Peyer's patch (tissue), 4 donors: ENCODE measurements at places on chromosomes 2 and 18. TPM values are rescaled to one million over a fixed set of nuclear protein-coding genes. Genes with fewer than 3 reads are reported as not detected.

NEB gene
- total RNA-seq, result 4.2 TPM

DNA sequence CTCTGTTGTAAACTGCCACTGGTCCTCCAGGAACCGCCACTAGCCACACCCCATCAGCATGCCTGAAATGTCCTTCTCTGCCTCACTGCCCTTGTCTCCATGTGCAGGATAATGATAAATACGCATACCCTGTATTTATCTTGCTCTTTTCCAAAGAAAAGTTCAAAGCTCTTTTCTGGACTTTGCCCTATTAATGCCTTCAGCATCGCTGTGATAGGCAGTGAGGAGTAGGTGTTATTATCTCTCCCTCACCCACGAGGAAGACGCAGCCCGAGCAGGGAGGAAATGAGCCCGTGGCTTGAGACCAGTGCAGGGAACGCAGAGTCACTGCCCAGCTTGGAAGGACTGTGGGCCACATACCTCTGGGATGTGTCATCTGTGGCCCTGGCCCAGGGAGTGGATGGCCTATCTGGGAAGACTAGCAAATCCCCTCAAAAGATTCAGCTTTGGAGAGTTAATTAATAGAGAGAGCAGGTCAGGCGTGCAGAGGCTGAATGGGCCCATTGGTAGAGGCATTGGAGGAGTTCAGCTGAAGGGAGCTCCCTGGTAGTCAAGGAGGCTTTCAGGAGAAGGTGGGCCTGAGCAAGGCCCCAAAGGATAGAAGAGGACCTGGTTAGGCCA lies 39.5 kb upstream of the MCFD2 start:
- no peaks in the 10 kb centered on the region for H3K4me1 ChIP-seq
- H3K36me3 ChIP-seq, result peaks cover 81% of the 10 kb centered on the region
- H3K27ac ChIP-seq, result peak overlapping the region; percentile 42
- no peak overlapping the region for H3K4me3 ChIP-seq
- H3K27me3 ChIP-seq, result no peaks in the 10 kb centered on the region

GRCh38 chr2:240511351-240512108 lies 46.3 kb downstream of the ANKMY1 start:
- no peak for DNase-seq
- no peaks in the 10 kb centered on the region for H3K27me3 ChIP-seq
- no peaks in the 10 kb centered on the region for H3K4me1 ChIP-seq

DNA sequence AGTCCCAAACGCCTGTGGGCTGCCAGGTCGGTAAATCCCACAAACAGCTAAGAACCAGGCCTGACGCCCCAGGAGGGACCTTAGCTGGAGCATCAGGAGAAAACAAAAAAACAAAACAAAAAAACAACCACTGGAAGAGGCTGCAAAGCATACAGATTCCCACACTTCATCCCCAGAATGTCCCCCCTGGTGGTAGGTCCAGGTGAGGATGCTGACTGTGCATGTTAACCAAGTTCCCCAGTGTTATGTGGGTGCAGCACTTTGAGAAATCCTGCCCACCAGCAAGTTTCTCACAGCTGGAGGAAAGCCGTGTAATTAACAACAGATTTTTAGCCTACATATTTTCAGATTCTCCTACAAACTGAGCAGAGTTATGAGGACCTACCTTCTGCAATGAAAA lies 15.1 kb downstream of the ST3GAL5 start:
- no peak overlapping the region for H3K27ac ChIP-seq
- no peaks in the 10 kb centered on the region for H3K4me1 ChIP-seq
- no peak overlapping the region for H3K4me3 ChIP-seq
- no peaks in the 10 kb centered on the region for H3K27me3 ChIP-seq
- no peak for DNase-seq
- H3K36me3 ChIP-seq, result no peaks in the 10 kb centered on the region

SLC5A7 gene
- total RNA-seq, result not detected

GIGYF2 gene
- 84.4 TPM for total RNA-seq

DNA sequence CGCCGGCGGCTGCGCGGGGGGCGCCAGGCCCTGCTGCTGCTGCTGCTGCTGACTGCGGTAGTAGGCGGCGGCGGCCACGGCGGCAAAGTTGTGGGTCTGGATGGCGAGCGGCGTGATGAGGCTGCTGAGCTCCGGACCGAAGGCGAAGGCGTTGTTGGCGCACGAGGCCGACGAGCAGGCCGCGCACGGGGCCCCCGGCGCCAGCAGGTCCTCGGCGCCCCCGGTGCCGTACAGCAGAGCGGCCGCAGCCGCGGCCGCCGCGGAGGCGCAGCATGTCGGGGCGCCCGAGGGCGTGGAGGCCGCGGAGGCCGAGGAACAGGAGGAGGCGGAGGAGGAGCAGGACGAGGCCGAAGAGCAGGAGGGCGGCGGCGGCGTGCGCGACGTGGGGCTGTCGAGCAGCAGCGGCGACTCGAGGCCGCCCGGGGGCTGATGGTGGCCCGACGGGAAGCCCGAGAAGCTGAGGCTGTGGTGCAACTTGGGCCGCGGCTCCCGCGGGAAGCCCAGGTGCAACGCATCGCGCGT lies 1.8 kb downstream of the ZFP36L2 start:
- H3K27ac ChIP-seq, result peak overlapping the region; percentile 100
- peak overlapping the region; percentile 95 for H3K4me3 ChIP-seq
- no peak for DNase-seq
- peaks cover 4% of the 10 kb centered on the region for H3K36me3 ChIP-seq
- H3K4me1 ChIP-seq, result peaks cover 6% of the 10 kb centered on the region
- no peaks in the 10 kb centered on the region for H3K27me3 ChIP-seq

CCDC68 gene
- 78.2 TPM for total RNA-seq

- H3K27ac ChIP-seq, result no peak overlapping the region
- DNase-seq, result no peak
- H3K36me3 ChIP-seq, result no peaks in the 10 kb centered on the region
- H3K4me1 ChIP-seq, result no peaks in the 10 kb centered on the region
- H3K27me3 ChIP-seq, result no peaks in the 10 kb centered on the region
- H3K4me3 ChIP-seq, result no peak overlapping the region
Measured at GRCh38 chr2:241935314-241935713, 65.8 kb downstream of the RTP5 start.

DNA sequence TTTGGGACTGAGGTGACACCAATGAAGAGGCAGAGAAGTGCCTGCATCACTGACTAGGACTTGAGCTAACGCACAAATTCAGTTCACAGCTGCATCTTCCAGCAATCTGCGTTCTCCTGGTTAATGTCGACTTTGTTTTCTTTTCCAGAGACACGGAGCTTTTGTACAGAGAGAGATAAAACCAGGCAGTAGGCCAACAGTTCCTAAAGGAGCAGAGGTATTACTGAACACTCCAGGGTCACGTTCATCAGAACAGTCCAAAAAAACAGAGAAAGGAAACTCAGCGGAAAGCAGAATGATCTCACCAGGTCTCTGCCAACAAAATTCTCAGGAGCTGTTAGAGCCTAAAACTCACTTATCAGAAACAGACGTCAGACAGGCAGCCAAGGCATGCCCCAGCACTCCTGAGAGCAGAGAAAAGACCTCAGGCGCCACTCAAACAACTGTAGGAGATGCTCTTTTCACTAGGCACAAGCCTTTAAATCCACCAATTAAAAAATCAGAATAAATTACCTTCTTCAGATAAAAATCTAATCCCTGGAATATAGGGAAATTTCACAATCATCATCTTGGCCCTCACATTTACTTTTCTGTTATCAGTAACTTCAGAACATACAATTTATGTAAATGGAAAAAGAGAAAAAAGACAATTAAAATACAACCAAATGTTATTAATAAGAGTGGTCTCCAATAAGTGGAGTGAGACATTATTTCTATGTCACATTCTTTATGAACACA lies 95.9 kb upstream of the SPTBN1 start:
- no peaks in the 10 kb centered on the region for H3K27me3 ChIP-seq
- no peaks in the 10 kb centered on the region for H3K4me1 ChIP-seq
- no peak for DNase-seq
- H3K4me3 ChIP-seq, result no peak overlapping the region
- no peaks in the 10 kb centered on the region for H3K36me3 ChIP-seq

KANSL3 gene
- total RNA-seq, result 55.6 TPM

- H3K4me1 ChIP-seq, result no peaks in the 10 kb centered on the region
- no peaks in the 10 kb centered on the region for H3K36me3 ChIP-seq
- no peak overlapping the region for H3K4me3 ChIP-seq
- no peak overlapping the region for H3K27ac ChIP-seq
Measured at GRCh38 chr2:164911832-164912231, 43.5 kb downstream of the SLC38A11 start.

DNA sequence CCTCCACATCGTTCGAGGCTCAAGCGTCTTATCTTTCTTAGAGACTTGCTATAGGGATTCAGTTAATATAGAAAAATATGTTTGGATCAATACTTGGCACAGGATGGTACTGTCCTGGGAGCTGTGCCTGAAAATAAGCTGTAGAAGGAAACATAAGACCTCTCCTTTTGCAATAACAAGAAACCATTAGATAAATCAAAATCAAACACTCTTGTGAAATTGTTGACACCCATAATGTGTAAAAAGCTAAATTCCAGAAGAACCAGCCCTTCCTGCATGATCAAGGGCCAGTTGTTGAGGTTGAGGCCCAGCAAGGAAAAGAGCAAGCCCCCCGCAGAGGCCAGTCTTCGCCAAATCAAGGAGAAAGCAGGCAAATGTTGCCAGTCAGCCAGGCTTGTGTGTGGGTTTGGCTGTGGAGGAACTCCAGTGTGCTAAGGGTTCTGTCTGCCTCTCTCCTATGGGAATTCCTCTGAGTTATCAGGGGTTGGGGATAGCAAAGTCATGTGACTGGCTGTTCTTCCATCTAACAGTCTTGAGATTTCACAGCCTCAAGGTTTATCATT lies 185.7 kb downstream of the ACKR3 start:
- H3K27ac ChIP-seq, result no peak overlapping the region
- no peaks in the 10 kb centered on the region for H3K27me3 ChIP-seq
- no peaks in the 10 kb centered on the region for H3K36me3 ChIP-seq
- DNase-seq, result no peak
- no peak overlapping the region for H3K4me3 ChIP-seq
- H3K4me1 ChIP-seq, result no peaks in the 10 kb centered on the region

KRTCAP3 gene
- 82.4 TPM for total RNA-seq

DNA sequence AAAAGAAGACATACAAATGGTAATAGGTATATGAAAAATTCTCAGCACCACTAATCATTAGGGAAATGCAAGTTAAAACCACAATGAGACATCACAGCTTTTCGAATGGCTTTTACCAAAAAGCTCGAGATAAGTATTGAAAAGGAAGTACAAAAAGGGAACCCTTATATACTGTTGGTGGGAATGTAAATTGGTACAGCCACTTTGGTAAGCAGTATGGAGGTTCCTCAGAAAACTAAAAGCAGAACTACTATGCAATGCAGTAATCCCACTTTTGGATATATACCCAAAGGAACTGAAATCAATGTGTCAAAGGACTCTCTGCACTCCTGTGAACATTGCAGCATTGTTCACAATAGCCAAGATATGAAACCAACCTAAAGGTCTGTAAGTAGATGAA lies 107.5 kb upstream of the SPATS2L start:
- H3K4me1 ChIP-seq, result peaks cover 6% of the 10 kb centered on the region
- H3K4me3 ChIP-seq, result no peak overlapping the region
- H3K27ac ChIP-seq, result no peak overlapping the region
- no peak for DNase-seq
- H3K27me3 ChIP-seq, result no peaks in the 10 kb centered on the region
- H3K36me3 ChIP-seq, result no peaks in the 10 kb centered on the region

- no peaks in the 10 kb centered on the region for H3K4me1 ChIP-seq
- no peak overlapping the region for H3K27ac ChIP-seq
- no peak overlapping the region for H3K4me3 ChIP-seq
- peak; percentile 34 for DNase-seq
- no peaks in the 10 kb centered on the region for H3K36me3 ChIP-seq
- no peaks in the 10 kb centered on the region for H3K27me3 ChIP-seq
Measured at GRCh38 chr2:240811346-240812300, 8.4 kb downstream of the KIF1A start.

PREB gene
- total RNA-seq, result 106 TPM

DNA sequence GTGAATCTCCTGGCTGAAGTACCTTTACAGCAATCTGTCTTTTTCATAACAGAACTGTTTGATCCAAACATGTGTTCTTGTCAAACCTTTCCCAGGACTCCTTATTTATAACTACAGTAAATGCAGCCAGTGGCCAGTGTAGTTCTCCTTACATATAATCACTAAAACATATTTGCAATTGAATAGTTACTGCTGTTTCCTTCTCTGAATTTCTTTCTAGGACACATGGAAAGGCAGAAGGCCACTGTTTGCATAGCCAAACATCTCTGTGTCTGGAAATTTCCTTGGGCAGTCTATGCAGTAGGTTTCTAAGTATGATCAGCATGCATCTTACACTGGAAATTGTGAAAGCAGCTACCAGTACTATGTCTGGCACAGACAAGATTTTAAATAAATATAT lies 57.4 kb upstream of the COL3A1 start:
- no peak overlapping the region for H3K27ac ChIP-seq
- no peak for DNase-seq
- no peaks in the 10 kb centered on the region for H3K36me3 ChIP-seq
- no peaks in the 10 kb centered on the region for H3K27me3 ChIP-seq
- no peaks in the 10 kb centered on the region for H3K4me1 ChIP-seq
- no peak overlapping the region for H3K4me3 ChIP-seq

DNA sequence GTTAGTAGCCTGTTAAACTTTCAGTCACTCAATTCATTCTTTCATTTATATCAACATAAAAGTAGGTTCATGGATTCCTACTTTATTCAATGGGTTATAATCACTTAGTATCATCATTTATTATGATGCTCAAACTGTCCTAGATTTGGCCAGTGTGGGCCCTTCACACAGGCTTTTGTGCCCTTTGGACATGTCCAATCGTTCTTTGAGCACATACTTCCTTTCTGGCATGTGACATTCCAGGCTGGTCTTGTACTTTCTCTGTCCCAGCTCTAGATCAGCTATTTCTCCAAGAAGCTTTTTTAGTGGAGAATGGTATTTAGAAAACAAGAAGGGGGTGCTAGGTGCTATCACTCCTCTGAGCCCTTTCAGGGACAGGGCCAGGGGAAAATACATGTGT lies 11.5 kb downstream of the POLR1A start:
- H3K27me3 ChIP-seq, result no peaks in the 10 kb centered on the region
- no peak for DNase-seq
- peaks cover 56% of the 10 kb centered on the region for H3K36me3 ChIP-seq
- H3K27ac ChIP-seq, result no peak overlapping the region
- no peaks in the 10 kb centered on the region for H3K4me1 ChIP-seq
- no peak overlapping the region for H3K4me3 ChIP-seq

DNA sequence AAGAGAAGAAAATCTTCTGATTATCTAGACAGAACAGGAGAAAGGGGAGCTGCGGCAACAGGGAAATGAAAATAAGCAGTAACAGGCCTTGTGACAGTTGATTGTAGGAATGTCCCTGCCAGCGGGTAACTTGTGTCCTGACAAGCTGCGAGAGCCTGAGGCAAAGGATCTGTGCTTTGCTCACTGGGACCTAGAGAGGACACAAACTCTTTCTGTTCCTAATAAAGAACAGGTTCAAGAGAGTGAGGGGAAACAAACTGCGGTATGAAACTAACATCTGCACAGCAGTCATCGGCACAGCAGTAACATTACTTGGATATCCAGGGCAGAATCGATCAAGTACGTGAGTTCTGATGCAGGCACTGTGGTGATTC lies 103.7 kb upstream of the THOC1 start:
- H3K4me1 ChIP-seq, result no peaks in the 10 kb centered on the region
- H3K4me3 ChIP-seq, result no peak overlapping the region
- H3K27ac ChIP-seq, result peak overlapping the region; percentile 22
- no peaks in the 10 kb centered on the region for H3K36me3 ChIP-seq
- no peak for DNase-seq

GRCh38 chr2:86073225-86073624 lies 32.5 kb downstream of the POLR1A start:
- H3K27ac ChIP-seq, result no peak overlapping the region
- no peak overlapping the region for H3K4me3 ChIP-seq
- H3K27me3 ChIP-seq, result no peaks in the 10 kb centered on the region
- no peaks in the 10 kb centered on the region for H3K4me1 ChIP-seq

GRCh38 chr2:200243441-200243840 lies 63.1 kb upstream of the SPATS2L start:
- no peak overlapping the region for H3K4me3 ChIP-seq
- no peaks in the 10 kb centered on the region for H3K27me3 ChIP-seq
- no peaks in the 10 kb centered on the region for H3K36me3 ChIP-seq
- no peaks in the 10 kb centered on the region for H3K4me1 ChIP-seq
- no peak for DNase-seq
- no peak overlapping the region for H3K27ac ChIP-seq
